HCT116 (cell line): ENCODE measurements at places on chromosomes 4 and X.

GRCh38 chr4:104032896-104033295, 313.1 kb upstream of the TACR3 start:
- H3K36me3 ChIP-seq = no peaks in the 10 kb centered on the region
- no peak overlapping the region for H3K27ac ChIP-seq
- no peak for DNase-seq
- H3K4me3 ChIP-seq = no peak overlapping the region
- no peaks in the 10 kb centered on the region for H3K27me3 ChIP-seq
- H3K4me1 ChIP-seq = no peaks in the 10 kb centered on the region

- no peak overlapping the region for H3K4me3 ChIP-seq
- H3K27me3 ChIP-seq = no peaks in the 10 kb centered on the region
- no peaks in the 10 kb centered on the region for H3K36me3 ChIP-seq
- H3K27ac ChIP-seq = no peak overlapping the region
- H3K4me1 ChIP-seq = no peaks in the 10 kb centered on the region
- DNase-seq = no peak
These were observed 24.9 kb downstream of the APLN start for GRCh38 chrX:129629837-129630236.

- peaks cover 3% of the 10 kb centered on the region; the same call in 1 of the 2 replicates for H3K4me1 ChIP-seq
- DNase-seq = no peak
- H3K27me3 ChIP-seq = no peaks in the 10 kb centered on the region
These were observed 82.8 kb downstream of the NAT8L start for GRCh38 chr4:2141762-2142451.

DNA sequence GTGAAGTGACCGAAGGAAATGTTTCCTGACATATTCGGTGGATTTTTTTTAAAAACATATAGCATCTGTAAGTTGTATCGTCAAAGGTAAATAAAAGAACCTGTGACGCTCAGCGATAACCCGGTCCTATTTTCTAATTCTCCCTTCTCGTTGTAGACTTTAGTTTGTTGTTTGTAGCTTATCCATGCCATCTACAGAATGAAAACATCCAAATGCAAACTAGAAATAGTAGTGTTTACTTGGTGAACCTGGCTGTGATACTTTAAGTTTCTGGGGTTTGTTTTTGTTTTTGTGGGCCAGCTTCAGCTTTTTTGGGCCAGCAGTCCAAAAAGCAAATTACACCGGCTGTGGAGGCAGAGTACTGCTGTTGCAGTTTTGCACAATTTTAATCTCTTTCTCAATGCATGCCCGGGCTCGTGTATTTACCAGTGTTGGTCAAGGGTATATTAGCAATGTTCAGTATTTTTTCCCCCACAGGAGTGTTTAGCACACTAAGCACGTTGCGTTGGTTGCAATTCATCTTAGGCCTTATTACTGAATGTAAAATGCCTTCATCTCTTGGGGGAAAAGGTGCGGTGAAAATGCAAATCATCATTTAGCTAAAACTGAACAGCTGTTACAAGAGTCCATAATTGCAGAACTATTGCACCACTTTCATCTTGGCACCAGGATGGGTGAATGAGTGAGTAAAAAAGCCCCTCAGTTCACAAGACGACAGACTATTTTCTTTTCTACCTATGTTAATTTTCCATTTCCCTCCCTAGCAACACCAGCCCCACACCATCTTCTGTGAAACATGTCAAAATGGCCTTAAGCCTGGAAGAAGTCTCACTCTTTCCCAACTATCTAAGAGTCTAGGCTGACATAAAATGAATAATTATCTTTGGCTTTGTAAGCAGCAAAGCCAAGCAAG, 1.7 kb upstream of the CNOT6L start:
- no peaks in the 10 kb centered on the region for H3K27me3 ChIP-seq
- peak overlapping the region; percentile 93 for H3K27ac ChIP-seq
- no peaks in the 10 kb centered on the region for H3K36me3 ChIP-seq
- no peak for DNase-seq
- H3K4me1 ChIP-seq = peaks cover 12% of the 10 kb centered on the region

GRCh38 chr4:146176891-146177290, 1.4 kb downstream of the LSM6 start:
- no peak for DNase-seq
- H3K4me3 ChIP-seq = peak overlapping the region; percentile 86
- no peak overlapping the region for H3K27ac ChIP-seq
- peaks cover 3% of the 10 kb centered on the region; the same call in 1 of the 2 replicates for H3K4me1 ChIP-seq
- H3K27me3 ChIP-seq = no peaks in the 10 kb centered on the region
- no peaks in the 10 kb centered on the region for H3K36me3 ChIP-seq

- H3K27me3 ChIP-seq = no peaks in the 10 kb centered on the region
- no peak for DNase-seq
- H3K27ac ChIP-seq = no peak overlapping the region
- no peaks in the 10 kb centered on the region for H3K36me3 ChIP-seq
- H3K4me1 ChIP-seq = no peaks in the 10 kb centered on the region
These were observed 628.3 kb upstream of the EPHA5 start for GRCh38 chr4:66298569-66298968.

DNA sequence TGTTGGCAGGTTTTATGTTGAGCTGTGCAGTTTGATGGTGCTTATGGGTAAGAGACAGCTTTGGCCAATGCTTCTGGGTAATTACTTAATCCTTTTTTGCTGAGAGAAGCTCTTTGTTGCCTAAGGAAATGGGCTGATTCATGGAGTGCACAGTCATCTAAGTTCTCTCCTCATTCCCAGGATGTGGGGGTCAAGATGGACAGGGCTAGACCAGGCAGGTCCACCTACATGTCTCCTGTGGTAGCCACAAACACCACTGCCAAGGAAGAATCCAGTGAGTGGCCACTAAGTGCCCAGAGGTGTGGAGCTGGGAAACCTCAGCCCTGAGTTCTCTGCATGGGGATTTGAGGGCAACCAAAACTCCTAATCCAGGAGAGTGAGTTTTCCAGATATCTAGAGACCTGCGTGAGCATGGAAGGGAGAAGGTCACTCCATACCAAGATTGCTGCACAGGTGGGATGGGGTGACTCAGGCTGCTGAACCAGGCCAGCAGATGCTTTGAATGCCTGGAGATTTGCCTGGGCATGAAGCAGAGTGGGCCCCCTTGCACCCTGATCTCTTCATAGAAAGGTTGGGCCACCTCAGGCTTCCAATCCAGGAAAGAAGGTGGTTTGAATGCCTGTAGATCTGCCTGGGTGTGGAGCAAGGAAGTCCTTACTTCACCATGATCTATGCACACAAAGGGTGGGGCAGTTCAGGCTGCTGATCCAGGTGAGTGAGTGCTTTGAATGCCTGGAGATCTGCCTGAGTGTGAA, 234.8 kb upstream of the GNPDA2 start:
- no peaks in the 10 kb centered on the region for H3K27me3 ChIP-seq
- H3K27ac ChIP-seq = no peak overlapping the region
- no peak for DNase-seq
- no peaks in the 10 kb centered on the region for H3K4me1 ChIP-seq

DNA sequence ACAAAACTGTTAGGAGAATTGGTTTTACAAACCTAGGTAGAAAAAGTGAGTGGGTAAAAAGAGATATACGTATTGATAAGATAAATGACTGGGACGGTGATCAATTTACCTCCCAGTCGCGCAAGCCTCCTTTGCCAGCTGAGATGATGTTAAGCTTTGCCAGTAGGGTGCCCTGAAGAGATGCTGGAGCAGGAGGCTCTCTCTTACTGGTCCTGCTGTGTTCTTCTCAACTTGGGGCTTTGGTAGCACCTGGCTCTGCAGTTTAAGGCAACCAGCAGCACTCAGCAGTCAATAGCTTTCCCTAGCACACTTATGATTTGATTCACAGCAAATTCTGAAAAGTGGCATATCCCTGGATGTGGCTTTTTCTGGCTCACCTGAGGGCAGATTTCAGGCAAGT, 1461.7 kb downstream of the ADGRL3 start:
- no peak for DNase-seq
- no peak overlapping the region for H3K4me3 ChIP-seq
- no peaks in the 10 kb centered on the region for H3K36me3 ChIP-seq
- no peak overlapping the region for H3K27ac ChIP-seq
- H3K4me1 ChIP-seq = no peaks in the 10 kb centered on the region
- no peaks in the 10 kb centered on the region for H3K27me3 ChIP-seq

GRCh38 chr4:47788126-47788525, 49.7 kb downstream of the CORIN start:
- no peak overlapping the region for H3K4me3 ChIP-seq
- no peak for DNase-seq
- H3K36me3 ChIP-seq = no peaks in the 10 kb centered on the region
- H3K27ac ChIP-seq = no peak overlapping the region
- H3K4me1 ChIP-seq = no peaks in the 10 kb centered on the region
- H3K27me3 ChIP-seq = no peaks in the 10 kb centered on the region

DNA sequence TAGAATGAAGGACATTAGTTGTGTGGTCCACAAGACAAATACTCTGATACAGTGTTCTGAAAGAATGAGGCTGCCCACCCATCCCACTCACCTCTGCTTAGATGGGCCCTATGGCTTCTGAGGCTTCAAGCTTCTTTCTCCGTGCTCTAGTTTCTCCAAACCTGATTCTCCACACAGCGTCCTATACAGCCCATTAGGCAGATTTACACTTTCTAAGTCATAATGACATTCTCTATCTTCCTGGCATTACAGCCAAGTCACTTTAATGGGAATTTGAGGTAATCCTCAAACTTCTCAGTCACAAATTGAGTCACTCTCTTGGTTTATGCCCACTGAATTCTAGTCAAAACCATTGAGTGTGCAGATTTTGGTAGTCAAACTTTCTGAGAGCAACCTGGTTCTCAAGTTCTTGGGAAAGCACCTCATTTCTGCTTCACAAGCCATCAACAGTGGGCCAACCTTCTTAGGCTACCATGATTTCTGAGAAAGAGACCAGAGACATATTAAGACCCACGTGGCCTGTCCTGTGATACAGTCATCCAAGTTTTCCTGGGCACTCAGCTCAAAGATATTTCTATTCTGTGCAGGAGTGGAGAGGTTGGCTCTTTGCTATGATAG, 6.2 kb upstream of the SETD7 start:
- H3K4me1 ChIP-seq = peaks cover 5% of the 10 kb centered on the region; the same call in 1 of the 2 replicates
- no peak overlapping the region for H3K27ac ChIP-seq
- DNase-seq = no peak
- H3K4me3 ChIP-seq = no peak overlapping the region
- H3K36me3 ChIP-seq = no peaks in the 10 kb centered on the region

DNA sequence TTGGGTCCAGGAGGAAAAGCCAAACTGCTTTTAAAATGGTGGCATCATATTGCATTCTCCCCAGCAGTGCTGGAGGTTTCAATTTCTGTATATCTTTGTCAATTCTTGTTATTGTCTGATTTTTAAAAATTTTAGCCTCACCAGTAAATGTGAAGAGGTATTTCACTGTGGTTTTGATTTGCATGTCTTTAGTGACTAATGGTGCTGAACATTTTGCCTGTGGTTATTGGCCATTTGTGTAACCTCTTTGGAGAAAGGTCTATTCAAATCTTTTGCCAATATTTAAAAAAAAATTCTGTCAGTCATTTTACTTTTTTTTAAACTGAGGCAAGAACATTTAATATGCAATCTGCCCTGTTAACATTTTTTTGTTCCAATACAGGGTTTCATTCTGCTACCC, 322.1 kb downstream of the TLL1 start:
- H3K4me1 ChIP-seq = no peaks in the 10 kb centered on the region
- H3K27me3 ChIP-seq = no peaks in the 10 kb centered on the region
- no peak overlapping the region for H3K4me3 ChIP-seq
- no peak overlapping the region for H3K27ac ChIP-seq
- DNase-seq = no peak
- H3K36me3 ChIP-seq = no peaks in the 10 kb centered on the region

DNA sequence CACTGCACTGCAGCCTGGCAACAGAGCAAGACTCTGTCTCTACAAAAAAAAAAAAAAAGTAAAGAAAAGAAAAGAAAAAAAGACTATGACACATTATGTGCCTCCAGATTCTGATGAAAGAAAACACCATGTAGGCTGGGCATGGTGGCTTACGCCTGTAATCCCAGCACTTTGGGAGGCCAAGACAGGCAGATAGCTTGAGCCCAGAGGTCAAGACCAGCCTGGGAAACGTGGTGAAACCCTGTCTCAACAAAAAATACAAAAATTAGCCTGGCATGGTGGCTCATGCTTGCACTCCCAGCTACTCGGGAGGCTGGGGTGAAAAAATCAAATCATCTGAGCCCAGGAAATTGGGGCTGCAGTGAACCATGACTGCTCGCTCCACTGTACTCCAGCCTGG, 19.4 kb downstream of the THOC2 start:
- H3K27me3 ChIP-seq = no peaks in the 10 kb centered on the region
- no peak for DNase-seq
- H3K4me3 ChIP-seq = no peak overlapping the region
- H3K4me1 ChIP-seq = no peaks in the 10 kb centered on the region
- H3K27ac ChIP-seq = no peak overlapping the region

GRCh38 chrX:136159611-136160025, 12.3 kb downstream of the FHL1 start:
- H3K36me3 ChIP-seq = no peaks in the 10 kb centered on the region
- no peaks in the 10 kb centered on the region for H3K27me3 ChIP-seq
- H3K4me3 ChIP-seq = no peak overlapping the region
- DNase-seq = no peak

GRCh38 chrX:155028129-155028528, 1.5 kb downstream of the FUNDC2 start:
- DNase-seq = no peak
- H3K4me3 ChIP-seq = peak overlapping the region; percentile 69
- H3K4me1 ChIP-seq = peaks cover 8% of the 10 kb centered on the region
- peak overlapping the region; percentile 95; the same call in 1 of the 2 replicates for H3K27ac ChIP-seq
- no peaks in the 10 kb centered on the region for H3K27me3 ChIP-seq
- H3K36me3 ChIP-seq = no peaks in the 10 kb centered on the region

DNA sequence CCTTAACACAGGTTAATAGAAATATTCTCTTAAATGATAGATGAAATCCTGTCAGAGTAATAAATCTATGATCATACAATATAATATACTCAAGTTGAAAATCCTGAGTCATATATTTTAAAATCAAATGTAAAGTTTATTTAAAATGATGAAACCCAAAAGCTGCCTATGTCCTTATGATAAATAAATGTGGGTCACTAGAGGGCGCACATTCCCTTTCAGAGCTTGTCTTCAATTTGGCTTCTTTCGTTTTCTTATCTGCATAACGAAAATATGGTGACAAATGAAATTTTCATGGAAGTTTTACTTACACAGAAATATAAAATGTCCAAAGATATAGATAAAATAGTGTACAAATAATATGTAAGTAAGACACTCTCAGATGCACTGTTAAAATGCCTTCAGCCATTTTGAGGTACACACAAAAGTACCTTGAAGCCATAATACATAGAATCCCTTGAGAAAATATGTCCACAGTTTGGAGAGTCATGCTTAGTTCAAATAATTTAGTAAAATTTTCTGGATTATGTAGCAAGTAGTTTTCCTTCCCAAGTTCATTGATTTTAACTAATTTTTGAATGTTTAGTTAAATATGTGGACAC, 680.4 kb downstream of the DMD start:
- no peaks in the 10 kb centered on the region for H3K4me1 ChIP-seq
- no peaks in the 10 kb centered on the region for H3K27me3 ChIP-seq
- no peak for DNase-seq
- no peak overlapping the region for H3K27ac ChIP-seq

GRCh38 chr4:132101526-132101925, 1047.6 kb upstream of the PCDH10 start:
- no peaks in the 10 kb centered on the region for H3K4me1 ChIP-seq
- DNase-seq = no peak
- H3K27me3 ChIP-seq = no peaks in the 10 kb centered on the region
- H3K36me3 ChIP-seq = no peaks in the 10 kb centered on the region
